Uterus (tissue), 4 donors: ENCODE measurements at places on chromosomes 3 and 15. TPM values are rescaled to one million over a fixed set of nuclear protein-coding genes. Genes with fewer than 3 reads are reported as not detected.

RTP3 gene
- not detected for total RNA-seq

ARRDC4 gene
- total RNA-seq, result 45.1 TPM

SEMA6D gene
- total RNA-seq, result 4.6 TPM

PCBP4 gene
- total RNA-seq, result 39.7 TPM

UBAP1L gene
- total RNA-seq, result 16.0 TPM

ALDH1A2 gene
- 128 TPM for total RNA-seq

SLC28A2 gene
- total RNA-seq, result not detected

BOC gene
- 103 TPM for total RNA-seq

AEN gene
- total RNA-seq, result 9.3 TPM

DUOXA2 gene
- total RNA-seq, result not detected

SCN11A gene
- 0.12 TPM for total RNA-seq

CHRM5 gene
- total RNA-seq, result not detected
